Stimulated activated CD4-positive, alpha-beta T cell treated with anti-CD3 and anti-CD28 coated beads, Interleukin-1b, Interleukin-23, amount 100 ng/mL, for 48 hours (primary cell): ENCODE measurements at places on chromosomes 3 and 15.

DNA sequence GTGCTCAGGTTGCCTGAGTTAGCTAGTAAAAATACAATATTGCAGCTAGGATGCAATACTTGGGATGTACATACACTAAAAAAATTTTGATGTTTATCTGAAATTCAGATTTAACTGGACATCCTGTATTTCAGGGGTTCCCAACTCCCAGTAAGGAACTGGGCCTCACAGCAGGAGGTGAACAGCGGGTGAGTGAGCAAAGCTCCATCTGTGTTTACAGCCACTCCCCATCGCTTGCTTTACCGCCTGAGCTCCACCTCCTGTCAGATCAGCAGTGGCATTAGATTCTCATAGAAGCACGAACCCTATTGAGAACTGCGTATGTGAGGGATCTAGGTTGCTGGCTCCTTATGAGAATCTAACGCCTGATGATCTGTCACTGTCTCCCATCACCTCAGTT, 285.1 kb upstream of the PROK2 start:
- no peak for DNase-seq

GRCh38 chr3:34207002-34207401, 408.6 kb downstream of the PDCD6IP start:
- DNase-seq: no peak

DNA sequence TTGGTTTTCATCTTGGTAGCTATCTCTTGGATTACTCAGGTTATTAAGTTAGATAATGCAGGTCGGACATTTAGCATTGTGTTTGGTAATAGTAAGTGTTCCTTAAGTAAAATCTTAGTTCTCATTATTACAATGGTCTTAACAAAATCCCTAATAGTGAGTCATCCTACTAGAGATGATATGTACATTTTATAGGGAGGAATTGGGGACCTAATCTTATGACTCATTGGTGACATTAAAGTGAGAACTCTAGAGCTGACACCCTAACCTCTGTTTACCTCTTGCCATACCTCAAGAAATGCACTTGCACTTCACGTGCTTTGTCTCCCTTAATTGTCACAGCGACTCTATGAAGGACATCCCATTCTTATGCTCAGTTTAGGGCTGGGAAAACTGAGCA, 174.9 kb downstream of the CADPS start:
- no peak for DNase-seq

DNA sequence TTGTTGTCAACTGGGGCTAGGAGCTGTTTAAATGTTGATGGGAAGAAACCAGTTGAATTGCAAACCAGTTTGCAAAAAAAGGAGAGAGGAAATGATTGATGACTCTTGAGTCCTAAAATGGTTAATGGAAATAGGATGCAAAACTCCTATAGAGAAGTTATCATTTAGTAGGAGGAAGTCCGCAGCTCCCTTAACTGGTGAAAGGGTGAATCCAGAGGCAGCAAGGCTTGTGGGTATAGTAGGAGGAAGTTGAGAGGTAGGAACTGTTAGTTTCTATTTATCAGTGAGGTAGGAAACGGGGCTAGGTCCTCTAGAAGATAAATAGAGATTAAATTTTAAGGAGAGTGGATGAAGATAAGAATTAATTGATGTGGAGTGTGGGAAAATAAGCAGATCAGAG, 15.4 kb downstream of the IREB2 start:
- no peak for DNase-seq

DNA sequence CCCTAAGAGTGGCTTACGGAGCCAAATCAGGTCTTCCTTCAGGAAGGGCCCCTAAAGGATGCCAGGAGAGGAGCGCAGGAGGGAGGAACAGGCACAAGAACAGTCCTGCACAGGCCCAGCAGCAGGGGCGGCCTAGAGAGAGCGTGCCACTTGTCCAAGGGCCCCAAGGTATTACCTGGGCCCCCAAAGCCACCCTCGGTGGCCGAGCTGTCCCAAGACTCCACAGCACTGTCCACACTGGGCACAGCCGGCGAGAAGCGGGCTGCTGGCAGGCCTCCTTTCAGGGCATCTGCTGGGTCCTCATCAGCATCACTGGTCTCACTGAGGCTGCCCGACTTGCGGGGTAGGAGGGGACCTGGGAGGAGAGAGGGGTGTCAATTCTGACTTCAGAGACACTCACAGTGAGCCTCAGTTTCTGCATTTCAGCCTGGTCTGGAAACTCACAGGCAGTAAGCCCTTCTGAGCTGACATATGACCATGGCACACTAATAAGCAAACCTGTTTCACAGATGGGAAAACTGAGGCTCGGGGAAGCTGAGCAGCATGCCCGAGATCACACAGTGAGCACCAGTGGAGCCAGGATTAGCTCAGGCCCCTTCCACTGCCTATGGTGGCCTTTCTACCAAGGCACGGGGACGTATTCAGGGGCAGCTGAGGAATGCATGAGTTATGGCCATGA, 33.4 kb downstream of the GRIP2 start:
- no peak for DNase-seq

DNA sequence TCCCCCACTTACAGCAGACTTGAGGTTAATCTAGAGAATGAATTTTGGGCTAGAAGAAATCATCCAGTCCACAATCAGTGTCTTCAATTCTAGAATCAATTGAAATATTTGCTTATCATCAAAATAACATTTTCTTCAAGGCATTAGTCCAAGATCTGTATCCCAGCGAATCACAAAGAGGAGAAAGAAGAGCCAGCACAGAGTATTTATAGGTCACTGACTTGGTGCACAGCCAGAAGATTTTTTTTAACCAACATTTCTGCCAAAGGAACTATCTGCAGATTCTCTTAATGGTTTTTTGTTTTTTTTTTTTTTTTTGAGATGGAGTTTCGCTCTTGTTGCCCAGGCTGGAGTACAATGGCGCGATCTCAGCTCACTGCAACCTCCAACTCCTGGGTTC, 178.2 kb downstream of the TNIK start:
- DNase-seq: no peak

- no peak for DNase-seq
Measured at GRCh38 chr3:161894657-161895056, 398.0 kb downstream of the OTOL1 start.

DNA sequence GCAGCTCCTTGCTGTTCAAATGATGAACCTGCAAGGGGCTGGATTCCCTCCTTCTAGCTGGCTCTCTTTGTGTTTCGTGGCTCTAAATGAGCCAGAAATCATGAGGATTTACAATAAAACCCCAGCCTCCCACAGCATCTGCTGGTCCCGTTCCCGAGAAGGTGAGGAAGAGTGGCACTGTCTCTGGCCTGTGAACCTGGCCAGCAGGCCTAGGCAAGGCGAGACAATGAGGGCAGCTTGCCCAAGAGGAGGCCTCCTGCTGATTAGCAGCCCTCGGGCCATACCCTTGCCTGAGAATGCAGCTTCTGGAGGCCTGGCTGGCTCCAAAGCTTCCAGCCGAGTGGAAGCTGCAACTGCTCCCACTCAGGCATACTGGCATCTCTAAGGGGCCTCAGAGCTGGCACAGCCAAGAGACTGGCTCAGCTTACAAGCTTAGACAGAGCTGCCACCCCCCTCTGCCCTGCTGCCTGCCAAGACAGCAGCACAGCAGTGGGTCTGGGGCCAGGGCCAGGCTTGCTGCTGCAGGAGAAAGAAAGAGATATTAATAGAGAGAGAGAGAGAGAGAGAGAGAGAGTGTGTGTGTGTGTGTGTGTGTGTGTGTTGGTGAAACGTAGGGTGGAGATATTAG, 76.5 kb downstream of the HMG20A start:
- no peak for DNase-seq

DNA sequence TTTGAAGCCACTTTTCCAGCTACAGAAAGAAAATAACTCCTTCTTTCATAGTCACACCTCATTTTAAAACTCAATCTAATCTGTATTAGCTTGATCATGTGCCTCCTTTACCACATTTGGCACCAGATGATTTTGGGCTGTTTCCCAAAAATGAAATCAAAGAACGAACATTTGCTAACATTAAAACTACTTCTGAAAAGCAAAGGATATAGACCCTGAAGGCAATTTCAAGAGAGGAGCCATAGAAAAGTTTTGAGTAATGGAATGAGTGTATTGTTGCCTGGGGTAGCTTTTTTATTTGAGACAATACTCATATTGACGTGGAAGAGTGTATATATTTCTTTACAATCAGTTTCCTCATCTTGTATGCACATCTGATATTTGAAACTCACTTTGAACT, 152.8 kb upstream of the TBL1XR1 start:
- no peak for DNase-seq

GRCh38 chr3:191435981-191436380, 25.0 kb upstream of the PYDC2 start:
- no peak for DNase-seq

DNA sequence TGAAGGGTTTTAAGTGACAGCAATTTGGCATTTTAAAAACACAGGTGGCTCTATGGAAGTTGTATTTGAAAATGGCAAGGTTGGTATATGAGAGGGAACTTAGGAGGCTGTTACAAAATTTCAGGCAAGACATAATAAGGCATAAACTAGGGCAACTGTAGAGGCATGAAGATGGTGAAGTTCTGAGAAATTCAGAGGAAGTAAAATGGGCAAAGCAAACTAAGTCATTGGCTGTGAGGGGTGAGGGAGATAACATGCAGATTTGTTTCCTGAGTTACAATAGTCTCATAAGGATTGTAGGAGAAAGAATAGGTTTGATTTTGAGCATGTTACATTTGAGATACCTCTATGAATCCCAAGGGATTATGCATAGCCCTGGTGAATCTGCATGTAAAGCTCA, 302.9 kb upstream of the ARHGEF26 start:
- no peak for DNase-seq

DNA sequence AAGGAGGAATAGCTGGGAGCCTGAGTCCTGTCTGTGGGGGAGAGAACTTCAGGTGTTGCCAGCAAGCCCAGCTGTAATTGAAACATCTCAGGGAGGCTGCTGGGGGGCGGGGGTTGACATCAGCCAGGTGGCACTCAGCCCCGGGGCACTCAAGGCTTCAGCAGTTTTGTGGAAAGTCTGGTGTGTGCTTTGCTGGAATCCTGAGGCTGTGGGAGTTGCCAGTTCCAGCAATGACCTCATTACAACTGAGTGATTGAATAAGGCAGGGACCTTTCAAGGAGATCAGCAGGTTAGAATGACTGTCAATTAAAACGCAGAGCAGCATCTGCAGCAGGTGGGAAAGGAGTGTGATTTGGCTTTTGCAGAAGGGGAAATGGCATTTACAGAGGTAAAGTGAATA, 75.7 kb downstream of the FAM43A start:
- no peak for DNase-seq

DNA sequence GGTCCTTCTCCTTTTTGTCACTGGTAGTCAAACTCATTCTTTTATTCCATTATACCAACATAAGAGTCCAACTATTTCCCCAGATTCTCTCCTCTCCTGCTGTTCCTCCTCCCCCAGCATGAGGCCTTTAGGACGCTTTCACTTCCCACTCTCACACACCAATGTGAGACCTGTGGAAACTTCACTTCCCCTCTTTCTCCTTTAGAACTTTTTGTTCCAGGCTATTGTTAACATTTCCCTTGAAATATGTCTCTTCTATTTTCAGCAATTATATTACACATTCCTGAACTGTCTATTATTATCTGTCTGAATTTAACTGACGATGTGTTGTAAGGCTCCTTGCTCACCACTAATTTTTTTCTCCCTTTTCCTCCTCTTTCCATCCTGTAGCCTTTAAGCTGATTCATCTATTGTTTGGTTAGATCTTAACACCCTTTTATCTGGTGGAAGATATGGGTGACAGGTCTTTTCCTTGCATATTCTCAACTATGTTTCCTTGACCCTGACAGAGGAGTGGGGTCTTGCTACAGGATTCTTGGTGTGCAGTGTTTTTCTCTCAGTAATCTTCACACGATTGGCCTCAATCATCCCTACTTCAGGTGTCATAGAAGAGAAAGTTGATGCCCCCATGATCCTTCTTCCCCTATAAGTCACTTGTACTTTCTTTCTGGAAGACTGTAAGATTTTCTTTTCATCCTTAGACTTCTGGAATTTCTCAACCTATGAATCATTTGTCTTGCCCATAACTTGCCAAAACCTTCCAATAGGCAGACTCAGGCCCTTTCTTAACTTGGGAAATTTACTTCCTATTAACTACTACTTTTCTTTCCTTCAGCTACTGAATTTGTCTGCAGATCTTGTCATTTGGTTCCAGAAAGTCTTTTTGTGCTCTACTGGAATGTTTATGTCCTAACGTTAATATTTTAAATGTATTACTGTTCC, 5.9 kb downstream of the CYP19A1 start:
- DNase-seq: no peak

GRCh38 chr3:142958707-142959106, 4.8 kb downstream of the PAQR9 start:
- DNase-seq: peak; percentile 67

GRCh38 chr3:171396048-171396447, 64.2 kb downstream of the TNIK start:
- no peak for DNase-seq

DNA sequence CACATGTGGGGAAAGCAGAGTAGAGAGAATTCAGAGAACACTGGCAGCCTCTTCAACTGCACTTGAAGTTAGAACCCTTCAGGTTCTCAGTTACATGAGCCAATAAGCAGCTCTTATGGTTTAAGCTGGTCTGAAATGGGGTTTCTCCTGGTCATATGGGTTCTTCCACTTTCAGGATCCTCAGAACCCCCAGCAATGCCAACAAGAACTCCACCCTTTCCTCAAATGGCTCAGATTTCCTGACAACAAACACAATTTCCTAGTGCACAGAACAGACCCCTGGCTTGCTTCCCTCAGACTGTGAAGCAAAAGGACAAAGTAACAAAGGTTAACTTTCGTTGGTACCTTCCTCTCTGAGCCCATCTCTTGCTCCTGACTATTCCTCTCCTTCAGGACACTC, 23.9 kb upstream of the FRMD4B start:
- DNase-seq: no peak

DNA sequence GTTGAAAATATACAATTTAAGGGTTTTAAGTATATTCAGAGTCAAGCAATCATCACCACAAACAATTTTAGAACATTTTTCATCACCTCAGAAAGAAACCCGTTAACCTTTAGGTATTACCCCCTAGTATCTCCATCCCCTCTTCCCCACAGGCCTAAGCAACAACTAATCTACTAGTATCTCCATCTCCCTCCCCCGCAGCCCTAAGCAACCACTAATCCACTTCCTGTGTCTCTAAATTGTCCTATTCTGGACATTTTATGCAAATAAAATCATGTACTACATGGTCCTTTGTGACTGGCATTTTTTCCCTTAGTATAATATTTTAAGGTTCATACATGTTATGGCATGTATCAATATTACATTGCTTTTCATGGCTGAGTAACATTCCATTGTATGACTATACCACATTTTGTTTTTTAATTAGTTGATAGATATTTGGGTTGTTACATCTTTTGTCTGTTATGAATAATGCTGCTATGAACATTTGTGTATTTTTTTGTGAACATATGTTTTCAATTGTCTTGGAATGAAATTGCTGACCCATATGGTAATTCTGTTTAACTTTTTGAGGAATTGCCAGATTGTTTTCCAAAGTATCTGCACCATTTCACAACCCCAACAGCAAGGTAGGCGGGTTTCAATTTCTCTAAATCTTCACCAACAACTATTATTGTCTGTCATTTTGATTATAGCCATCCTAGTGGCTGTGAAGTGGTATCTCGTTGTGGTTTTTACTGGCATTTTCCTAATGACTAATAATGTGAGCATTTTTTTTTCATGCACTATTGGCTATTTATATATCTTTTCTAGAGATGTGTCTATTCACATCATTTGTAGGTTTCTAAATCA, 215.6 kb upstream of the CD96 start:
- no peak for DNase-seq
